ENCODE measurements at places on chromosomes 1 and 21. TPM values are rescaled to one million over a fixed set of nuclear protein-coding genes. Genes with fewer than 3 reads are reported as not detected.

Gene FCRL5
- under 0.01 TPM for total RNA-seq

Gene KPNA6
- total RNA-seq, result 45.2 TPM

Gene EIF4G3
- 35.5 TPM for total RNA-seq

Gene EPHA10
- total RNA-seq, result not detected

Gene FCAMR
- not detected for total RNA-seq

Gene CR1L
- total RNA-seq, result not detected

Gene ARHGEF11
- 25.4 TPM for total RNA-seq

Gene RPTN
- not detected for total RNA-seq

Gene CLCNKB
- total RNA-seq, result not detected

Gene TTLL7
- 11.1 TPM for total RNA-seq

Gene OR2T33
- total RNA-seq, result not detected

Gene DCDC2B
- not detected for total RNA-seq

Gene F11R
- total RNA-seq, result 242 TPM
